ENCODE measurements at places on chromosomes 2 and 18.
A peak's percentile ranks its signal among the peaks of the same experiment; 100 is the strongest.

GRCh38 chr2:239339726-239340601, 60.9 kb downstream of the HDAC4 start:
- DNase-seq, result no peak

DNA sequence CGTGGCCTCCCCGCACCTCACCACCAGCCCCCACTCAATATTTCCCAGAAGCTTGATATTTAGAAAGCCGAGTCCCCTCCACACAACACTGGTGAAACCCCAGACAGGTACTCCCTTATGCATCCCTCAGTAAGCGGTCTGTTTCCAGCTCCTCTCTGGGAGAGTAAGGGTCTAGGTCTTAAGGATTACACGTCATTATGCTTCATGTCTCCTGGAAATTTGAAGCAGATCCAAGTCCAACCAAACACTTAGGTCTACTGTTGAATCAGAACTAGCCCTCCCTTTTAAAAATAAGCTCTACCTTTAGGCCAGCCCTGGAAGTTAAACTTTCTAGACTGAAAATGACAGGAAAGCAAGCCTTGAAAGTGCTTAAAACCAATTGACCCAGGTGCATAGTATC, 1.5 kb upstream of the OST4 start:
- no peak for DNase-seq

- no peak for DNase-seq
Observed at GRCh38 chr2:241854342-241855244, 4.1 kb downstream of the PDCD1 start.

GRCh38 chr2:119174216-119174992, 15.9 kb upstream of the C1QL2 start:
- DNase-seq, result no peak

- no peak for DNase-seq
Observed at GRCh38 chr2:30336978-30337841, 105.9 kb downstream of the LBH start.

DNA sequence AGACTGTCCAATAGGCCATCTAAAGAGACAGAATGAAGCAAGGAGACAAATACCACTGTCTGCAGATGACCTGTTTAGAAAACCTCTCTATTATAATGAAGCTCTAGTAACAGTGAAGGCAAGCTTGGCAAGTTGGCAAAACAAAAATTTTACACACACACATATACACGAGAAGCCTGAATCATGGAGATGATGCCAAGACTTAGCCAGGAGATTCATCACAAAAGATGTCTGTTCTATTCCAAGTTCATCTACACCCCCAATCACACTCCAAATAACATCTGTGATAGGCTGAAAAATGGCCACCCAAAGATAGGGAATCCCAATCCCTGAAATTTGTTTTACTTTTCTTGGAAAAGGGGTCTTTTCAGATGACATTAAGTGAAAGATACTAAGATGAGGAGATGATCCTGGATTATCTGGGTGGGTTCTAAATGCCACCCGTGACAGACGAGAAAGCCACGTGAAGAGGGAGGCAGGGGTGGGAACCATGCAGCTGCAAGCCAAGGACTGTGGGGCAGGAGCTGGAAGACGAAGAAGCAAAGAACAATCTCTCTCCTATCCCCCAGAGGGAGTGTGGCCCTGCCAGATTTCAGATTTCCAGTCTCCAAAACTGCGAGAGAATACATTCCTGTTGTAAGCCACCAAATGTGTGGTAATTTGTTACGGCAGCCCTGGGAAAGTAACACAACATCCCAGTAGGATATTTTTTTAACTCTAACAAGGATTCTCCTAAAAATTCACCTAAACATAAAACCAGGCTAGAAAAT, 20.0 kb downstream of the HDLBP start:
- no peak for DNase-seq

GRCh38 chr2:236177604-236177966, 9.4 kb upstream of the GBX2 start:
- DNase-seq, result no peak

GRCh38 chr2:88187038-88187676, 17.0 kb downstream of the THNSL2 start:
- DNase-seq, result peak; percentile 25

- DNase-seq, result no peak
Observed at GRCh38 chr18:26575865-26576217, 27.5 kb upstream of the KCTD1 start.

- DNase-seq, result no peak
Observed at GRCh38 chr2:40346535-40347354, 105.1 kb downstream of the SLC8A1 start.

DNA sequence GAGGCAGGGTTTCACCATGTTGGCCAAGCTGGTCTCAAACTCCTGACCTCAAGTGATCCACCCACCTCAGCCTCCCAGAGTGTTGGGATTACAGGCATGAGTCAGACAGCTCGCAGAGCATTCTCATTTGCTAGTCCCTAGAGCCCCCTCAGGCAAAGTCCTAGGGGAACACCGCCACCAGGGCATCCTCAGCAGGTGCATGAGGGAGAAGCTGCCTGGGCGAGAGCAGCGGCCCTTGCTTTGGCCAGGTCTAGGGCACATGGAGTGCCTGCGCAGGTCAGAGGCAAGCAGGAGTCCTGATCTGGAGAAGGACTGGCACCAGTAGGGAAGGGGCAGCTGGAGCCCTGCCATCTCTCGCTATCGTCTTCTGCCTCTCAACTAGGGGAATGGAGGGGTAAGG, 32.4 kb downstream of the NGEF start:
- DNase-seq, result no peak

DNA sequence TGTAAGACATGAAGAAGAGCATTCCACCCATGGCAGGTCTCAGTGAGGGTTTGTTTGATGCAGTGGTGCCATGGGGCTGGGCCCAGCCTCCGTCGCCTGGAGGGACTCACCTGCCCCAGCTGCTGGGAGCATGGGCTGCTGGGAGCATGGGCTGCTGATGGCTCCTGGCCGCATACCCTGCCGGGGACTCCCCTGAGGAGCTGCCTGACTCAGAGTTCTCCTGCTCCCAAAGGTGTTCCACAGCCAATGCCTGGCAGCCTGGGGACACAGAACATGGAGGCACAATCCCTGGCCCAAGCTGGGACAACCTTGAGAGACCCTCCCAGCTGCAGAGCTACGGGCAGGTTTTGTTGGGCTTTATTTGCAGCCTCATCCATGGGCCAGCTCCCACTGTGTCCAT, 108.4 kb downstream of the COPS8 start:
- no peak for DNase-seq

GRCh38 chr18:9575558-9575957, 38.8 kb downstream of the PPP4R1 start:
- DNase-seq, result no peak

GRCh38 chr2:163604941-163605555, 130.8 kb downstream of the FIGN start:
- DNase-seq, result no peak

DNA sequence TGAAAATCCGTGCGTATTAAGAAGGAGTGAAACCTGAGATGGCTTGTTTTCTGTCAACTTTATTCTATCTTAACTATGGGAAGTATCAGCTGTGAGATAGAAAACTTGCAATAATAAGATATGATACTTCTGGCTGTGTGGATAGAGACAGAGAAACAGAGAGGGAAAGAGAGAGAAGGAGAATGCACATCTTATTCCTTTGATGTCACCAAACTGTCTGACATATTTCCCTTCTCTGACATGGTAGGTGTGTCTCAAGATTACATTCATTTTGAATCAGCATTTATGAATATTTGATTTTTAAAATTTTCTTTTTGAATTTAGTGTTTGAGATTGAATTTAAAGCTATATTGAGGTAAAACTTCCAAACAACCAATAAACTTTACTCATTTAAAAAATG, 69.4 kb downstream of the CDC42EP3 start:
- no peak for DNase-seq

GRCh38 chr2:25078170-25079049, 36.5 kb downstream of the EFR3B start:
- DNase-seq, result peak; percentile 64

DNA sequence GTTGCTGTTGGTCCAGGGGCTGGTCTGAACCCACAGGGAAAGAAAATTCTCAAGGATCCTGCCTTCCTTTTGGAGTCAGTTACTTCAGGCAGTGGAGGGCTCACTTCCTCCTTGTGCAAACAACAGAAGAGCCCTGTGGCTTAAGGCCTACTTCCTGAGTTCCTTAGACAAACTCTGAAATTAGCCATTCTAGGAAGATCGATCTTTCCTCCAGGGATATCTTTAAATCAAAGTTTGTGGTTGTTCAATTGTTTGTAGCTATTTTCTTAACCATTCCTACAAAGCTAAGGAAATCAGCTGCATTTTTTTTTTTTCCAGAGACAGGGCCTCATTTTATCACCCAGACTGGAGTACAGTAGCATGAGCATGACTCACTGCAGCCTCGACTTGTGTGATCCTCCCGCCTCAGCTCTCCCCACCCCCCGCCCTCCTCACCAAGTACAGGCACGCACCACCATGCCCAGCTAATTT, 156.0 kb downstream of the TANC1 start:
- no peak for DNase-seq

GRCh38 chr2:119429225-119429981, 2.3 kb upstream of the TMEM37 start:
- no peak for DNase-seq

- DNase-seq, result no peak
Observed at GRCh38 chr2:68466361-68466777, 725 bp downstream of the FBXO48 start.

GRCh38 chr2:26330114-26330549, 15.8 kb upstream of the SELENOI start:
- DNase-seq, result peak; percentile 76

DNA sequence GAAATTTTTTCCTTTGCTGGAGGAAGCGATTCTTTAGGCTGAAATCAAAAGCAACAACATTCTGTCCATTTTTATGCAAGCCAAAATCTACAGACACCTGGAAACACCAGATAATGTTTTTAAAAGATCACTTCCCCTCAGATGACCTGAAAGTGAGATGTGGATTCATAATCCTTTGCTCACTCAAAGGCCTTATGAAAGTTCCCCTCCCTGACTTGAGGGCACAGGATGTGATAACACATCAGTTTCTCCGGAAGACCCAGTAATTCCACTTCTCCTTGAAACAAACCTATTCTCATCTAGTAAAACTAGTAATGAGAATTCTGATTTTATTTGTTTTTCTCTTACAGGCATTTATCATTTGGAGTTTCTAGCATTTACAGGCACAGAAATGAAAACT, 218.3 kb upstream of the RND3 start:
- no peak for DNase-seq

GRCh38 chr2:30060562-30060961, 86.2 kb upstream of the YPEL5 start:
- no peak for DNase-seq

DNA sequence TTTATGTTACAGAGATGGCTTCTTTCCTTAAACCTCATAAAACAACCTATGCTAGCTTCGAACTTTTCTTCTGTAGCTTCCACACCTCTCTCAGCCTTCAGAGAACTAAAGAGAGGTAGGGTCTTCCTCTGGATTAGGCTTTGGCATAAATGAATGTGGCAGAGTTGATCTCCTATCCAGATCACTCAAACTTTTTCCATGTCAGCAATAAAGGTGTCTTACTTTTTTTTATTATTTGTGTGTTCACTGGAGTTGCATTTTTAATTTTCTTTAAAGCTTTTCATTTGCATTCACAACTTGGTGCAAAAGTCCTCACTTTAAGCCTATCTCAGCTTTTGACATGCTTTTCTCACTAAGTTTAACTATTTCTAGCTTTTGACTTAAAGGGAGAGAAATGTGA, 66.0 kb downstream of the LANCL1 start:
- DNase-seq, result no peak

DNA sequence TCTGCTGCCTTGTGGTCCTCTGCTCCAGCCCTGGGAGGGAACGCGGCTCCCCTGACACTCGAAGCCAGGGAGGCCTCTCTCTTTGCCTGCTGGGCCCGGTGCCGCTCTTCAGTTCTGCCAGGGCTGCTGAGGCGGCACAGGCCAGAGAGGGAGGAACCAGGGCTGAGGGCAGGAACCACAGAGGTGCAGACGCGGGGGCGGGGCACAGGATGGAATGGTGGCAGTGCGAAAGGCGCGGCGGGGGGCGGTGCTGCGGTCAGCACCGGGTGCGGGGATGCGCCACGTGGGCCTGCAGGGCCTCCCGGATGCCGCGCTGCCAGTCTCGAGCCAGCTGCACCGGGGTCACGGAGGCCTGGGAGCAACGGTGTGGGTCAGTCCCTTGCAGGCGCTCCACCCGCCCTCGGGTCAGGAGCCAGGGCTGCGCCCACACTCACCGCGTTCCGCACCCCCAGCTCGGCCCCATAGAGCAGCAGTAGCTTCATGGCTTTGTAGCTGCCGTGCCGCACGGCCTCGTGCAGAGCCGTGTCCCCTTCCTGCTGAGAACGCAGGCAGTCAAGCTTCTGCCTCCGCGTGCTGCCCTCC, 4.4 kb downstream of the ANKRD23 start:
- DNase-seq, result no peak

DNA sequence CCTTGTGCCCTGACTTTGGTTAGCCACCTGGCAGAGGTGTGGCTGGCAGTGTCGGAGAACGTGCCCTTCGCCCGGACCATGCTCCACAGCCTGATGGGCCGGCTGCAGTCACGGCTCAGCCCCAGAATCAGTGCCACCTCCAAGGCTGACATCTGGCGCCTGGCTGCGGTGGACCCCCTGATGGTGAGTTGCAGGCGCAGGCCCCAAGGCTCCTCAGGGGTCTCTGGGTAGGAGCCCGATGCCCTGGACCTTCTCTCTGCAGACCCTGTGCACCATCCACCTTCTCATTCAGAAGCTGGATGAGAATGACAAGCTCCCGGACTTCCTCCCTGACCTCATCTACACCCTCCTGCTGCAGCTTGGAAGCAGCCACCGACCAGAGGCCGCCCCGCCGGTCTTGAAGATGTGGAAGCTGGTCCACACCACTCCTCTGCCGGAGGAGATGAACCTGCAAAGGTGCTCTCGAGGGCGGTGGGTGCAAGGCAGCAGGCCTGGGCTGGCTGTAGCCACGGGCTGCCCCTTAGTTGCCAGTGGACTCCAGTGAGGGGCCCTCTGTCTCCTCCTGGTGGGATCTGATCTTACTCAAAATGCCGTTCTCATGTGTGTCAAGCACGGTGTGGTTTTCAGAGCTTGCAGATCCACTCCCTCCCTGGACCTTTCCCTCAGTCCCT, 32.1 kb downstream of the HJURP start:
- DNase-seq, result no peak

DNA sequence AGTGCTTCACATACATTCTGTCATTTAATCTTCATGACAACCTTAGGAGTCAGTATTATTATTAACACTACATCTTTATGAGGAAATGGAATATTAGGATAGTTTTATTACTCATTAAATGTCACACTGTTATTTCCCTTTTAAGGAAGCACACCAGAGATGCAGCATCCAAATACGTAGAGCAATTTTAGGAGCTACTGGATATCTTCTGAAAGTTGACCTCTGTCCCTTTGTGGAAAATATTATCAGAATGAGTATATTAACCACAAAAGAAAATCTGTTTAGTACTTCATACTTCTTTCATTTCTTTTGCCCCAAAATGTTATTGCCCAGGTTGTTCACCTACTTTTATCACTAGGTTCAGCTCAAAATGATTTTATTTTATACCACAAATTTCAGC, 72.9 kb upstream of the APCDD1 start:
- DNase-seq, result no peak

- no peak for DNase-seq
Observed at GRCh38 chr2:44817673-44818335, 123.7 kb upstream of the SIX3 start.

GRCh38 chr2:68250652-68251186, 1.6 kb downstream of the PPP3R1 start:
- no peak for DNase-seq
